Cortex of kidney (tissue), 1 donor: ENCODE measurements at places on chromosomes 12 and 14.

- DNase-seq, result no peak
These were observed 1.9 kb downstream of the LRP1-AS start for GRCh38 chr12:57145460-57146059.

DNA sequence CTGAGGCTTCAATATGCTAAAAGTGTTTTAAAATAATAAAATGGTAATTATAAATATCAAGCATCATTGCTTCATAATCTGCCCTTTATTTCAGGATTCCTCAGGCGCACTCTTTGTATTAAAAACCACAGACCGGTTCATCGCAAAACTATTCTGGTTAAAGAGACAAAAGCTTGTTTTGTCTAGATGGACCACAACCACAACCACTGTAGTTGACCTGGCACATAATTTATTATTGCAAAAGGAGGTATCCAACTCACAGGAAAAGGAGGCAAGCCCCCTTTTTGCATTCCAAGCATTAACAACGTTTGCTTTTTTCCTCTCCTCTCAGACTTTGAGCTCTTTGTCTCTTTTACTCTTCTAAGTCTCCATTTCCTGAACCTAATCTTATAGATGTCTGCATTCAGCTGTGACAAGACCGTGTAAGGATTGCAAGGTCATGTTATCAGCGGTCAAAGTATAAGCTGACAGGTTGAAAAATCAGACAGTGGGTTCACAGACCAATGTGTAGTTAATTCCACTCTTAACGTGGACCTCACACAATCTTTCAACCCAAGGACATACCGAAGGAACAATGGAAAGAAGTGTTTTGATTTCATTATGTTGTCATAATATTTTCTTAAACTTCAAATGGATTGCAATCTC is 1057.6 kb downstream of the GALC start:
- no peak for DNase-seq

DNA sequence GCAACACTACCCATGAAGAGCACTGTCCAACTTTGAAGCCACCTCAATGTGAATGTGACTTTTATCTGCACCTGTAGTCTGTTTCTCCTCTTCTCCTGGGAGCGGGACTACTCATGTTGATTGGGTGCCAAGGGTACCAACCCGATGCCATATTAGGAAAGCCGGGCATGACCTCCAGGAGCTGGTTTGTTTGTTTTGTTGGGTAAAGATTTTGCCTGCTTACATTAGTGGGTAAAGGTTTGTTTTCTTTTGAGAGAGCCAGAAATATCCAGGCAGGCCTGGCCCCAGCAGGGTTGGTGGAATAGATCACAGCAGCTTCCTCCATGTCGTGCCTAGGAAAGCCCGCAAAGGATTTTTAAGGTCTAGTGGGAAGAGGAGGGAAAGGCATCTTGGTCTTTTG is 19.7 kb upstream of the ITPK1 start:
- DNase-seq, result no peak

GRCh38 chr14:96698960-96699539 is 98.1 kb upstream of the VRK1 start:
- DNase-seq, result no peak

DNA sequence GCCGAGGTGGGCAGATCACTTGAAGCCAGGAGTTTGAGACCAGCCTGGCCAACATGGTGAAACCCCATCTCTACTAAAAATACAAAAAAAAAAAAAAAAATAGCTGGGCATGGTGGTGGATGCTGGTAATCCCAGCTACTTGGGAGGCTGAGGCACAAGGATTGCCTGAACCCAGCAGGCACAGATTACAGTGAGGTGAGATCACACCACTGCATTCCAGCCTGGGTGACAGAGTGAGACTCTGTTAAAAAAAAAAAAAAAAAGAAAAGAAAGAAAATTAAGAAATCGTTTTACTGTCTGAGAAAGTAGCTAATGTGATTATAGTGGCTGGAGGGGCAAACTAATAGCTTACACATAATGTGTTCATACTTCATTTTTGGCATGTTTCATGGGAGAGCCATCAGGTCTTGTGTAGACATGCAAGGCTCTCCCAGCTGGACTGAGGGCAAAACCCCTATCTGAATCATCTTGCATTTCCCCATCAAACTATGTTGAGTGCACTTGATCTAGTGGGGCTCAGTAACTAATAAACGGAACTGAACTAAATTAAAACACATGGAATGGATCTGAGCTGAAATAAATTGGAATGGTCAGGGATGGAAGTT is 16.2 kb downstream of the KIF21A start:
- no peak for DNase-seq

- DNase-seq, result no peak
These were observed 103.2 kb upstream of the MDGA2 start for GRCh38 chr14:47778631-47779030.

- no peak for DNase-seq
These were observed 30.6 kb downstream of the ATF7IP start for GRCh38 chr12:14396071-14396470.

- DNase-seq, result no peak
These were observed 61.2 kb upstream of the FAM222A start for GRCh38 chr12:109652233-109652976.

GRCh38 chr14:31877255-31877798 is 199.8 kb upstream of the ARHGAP5 start:
- no peak for DNase-seq

GRCh38 chr12:107844312-107844921 is 69.9 kb downstream of the ASCL4 start:
- no peak for DNase-seq

GRCh38 chr14:101351146-101351545 is 210.1 kb upstream of the DIO3 start:
- no peak for DNase-seq

DNA sequence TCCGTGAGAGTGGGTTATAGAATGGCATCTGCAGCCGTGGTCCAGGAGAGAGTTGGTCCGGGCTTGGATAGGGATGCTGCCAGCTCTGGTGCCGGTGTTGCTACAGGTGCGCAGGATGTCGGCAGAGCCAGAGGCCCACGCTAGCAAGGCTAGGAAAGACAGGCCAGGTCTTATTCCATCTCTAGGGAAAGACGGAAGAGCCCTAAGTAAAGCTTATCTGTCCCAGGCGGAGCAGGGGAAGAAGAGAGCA is 485 bp upstream of the PSME1 start:
- no peak for DNase-seq

GRCh38 chr14:101539880-101540279 is 21.4 kb upstream of the DIO3 start:
- DNase-seq, result no peak

DNA sequence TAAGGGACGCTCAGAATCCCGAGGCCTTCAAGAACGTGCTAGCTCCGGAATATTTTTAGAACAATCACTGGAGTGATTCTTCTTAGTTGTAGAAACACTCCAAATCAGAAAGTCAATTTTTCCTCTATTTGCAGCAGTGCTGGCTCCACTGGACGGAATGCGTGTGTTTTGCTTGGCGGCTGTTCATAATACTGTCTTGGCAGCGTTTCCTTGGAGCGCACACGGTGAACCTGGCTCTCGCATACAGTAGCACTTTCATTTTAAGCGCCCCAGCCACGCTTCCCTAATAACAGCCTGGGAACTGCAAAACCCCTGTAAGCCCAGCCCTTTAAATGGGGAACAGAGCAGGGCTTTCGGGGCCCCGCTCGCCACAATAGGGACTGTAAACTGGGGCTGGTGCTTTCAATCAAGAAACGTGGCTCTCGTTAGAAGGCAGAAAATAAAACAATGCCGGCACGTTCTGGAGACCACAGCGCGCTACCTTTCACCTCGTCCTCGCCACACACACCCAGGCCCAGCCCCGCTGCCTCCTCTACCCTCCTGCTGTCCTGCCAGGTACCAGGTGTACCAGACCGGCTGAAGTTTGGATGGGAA is 79.9 kb downstream of the BCL11B start:
- DNase-seq, result no peak

- DNase-seq, result no peak
These were observed 394.2 kb downstream of the NUAK1 start for GRCh38 chr12:105744371-105745058.

- no peak for DNase-seq
These were observed 7.0 kb downstream of the STON2 start for GRCh38 chr14:81392976-81393643.

DNA sequence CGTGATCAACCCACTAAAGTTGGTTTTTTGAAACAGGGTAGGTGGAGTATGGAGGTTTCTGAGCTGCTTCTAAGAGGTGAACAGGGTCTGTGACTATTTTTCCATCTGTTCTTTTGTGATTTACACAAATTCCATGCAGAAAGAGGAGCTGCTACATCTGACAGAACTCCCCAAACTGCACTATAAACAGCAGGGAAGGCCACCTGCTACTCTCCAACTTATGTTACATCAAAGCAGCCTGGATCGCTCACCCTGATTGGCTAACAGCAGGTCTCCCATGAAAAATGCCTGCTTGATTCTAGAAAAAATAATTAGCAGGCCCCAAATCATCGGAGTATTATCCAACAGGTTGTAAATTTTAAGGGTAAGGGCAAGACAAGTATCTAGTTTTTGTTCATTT is 282.9 kb upstream of the FLRT2 start:
- DNase-seq, result no peak

GRCh38 chr12:130988261-130988660 is 34.6 kb downstream of the ADGRD1 start:
- no peak for DNase-seq

DNA sequence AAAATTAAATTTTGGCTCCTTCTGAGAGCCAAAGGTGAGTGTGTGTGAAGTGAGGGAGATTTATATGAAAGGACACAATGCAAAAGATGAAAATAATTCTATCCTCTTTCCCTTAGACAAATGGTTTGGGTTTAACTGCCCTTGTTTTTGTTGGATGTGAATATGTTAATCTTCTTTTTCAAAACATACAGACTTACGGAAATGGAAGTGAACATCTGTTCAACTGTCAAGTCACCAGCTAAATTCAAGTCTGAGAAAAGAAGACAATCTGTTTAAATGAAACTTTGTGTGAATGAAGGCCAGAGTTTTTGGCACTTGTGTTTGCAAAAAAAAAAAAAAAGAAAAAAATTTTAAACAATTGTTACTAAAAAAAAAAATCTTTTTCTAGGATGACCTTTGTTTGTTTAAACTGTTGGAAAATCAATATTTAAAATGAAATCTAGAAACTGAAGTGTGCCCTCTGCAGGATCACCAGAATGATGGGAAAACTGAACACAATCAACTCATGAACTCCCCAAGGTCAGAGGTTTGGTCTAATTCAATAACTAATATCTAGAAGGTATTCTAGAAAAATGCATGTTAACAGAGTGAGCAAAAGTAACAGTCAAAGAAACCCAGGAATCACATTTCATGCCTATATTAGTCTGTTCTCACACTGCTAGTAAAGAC is 448.8 kb downstream of the FLRT2 start:
- DNase-seq, result no peak

DNA sequence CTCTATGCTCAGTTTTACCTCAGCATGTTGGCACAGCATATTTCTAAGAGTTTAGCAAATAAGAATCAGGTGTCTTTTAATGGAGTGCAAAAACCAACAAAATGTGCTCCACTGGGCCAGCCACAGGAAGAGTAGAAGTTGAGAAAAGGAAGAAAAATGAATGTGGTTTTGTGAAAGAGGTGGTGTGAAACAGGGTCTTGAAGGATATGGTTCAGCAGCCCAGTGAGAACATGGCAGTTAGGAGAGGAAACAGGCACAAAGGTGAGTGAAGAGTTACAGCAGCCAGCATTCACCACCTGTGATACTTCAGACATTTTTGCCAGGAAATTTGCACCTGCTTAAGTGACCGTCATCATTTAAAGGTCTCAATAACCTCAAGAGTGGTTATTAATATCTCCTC is 2.4 kb downstream of the STAB2 start:
- DNase-seq, result no peak

GRCh38 chr14:50362764-50363713 is 33.6 kb downstream of the CDKL1 start:
- DNase-seq, result no peak

- DNase-seq, result no peak
These were observed 108.5 kb downstream of the DACT1 start for GRCh38 chr14:58746261-58746660.
